Sigmoid colon (tissue), 7 donors: ENCODE measurements at places on chromosomes 12 and 14. TPM values are rescaled to one million over a fixed set of nuclear protein-coding genes. Genes with fewer than 3 reads are reported as not detected.

GRCh38 chr12:88880051-88880450 lies 299.8 kb upstream of the KITLG start:
- DNase-seq: no peak

Gene TMEM179
- 1.5 TPM for total RNA-seq

Gene GRIP1
- 9.4 TPM for total RNA-seq

Gene KLRC4
- not detected for total RNA-seq

Gene BDKRB2
- total RNA-seq: 4.3 TPM

Gene GNG2
- 27.3 TPM for total RNA-seq

- no peak for DNase-seq
Measured at GRCh38 chr12:104805186-104805585, 152.9 kb downstream of the SLC41A2 start.

DNA sequence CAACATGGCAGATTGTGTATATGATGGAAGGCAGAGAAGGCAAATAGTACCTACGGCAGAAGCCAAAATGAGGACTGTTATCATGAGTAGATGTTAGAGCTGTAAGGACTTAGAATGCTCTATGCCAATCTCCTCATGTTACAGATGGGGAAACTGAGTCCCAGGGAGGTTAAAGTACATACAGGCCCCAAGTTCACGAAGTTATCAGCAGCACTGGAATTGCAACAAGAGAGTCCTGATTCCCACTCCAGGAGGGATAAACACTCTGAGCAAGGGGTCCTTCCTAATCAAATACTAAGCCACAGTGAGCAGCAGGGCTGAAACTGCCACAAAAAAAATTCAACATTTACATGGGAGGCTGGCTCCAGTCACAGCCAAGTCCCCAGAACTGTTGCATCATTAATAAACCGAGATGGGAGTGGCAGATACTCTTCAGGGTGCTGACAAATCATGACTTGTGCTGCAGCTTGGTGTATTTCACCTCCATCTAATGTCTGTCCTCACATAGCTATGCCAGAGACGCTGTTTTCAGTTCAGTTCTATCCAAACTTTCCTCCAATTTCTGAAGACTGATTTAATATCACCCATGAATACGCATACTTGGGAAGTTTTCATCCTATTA lies 24.2 kb downstream of the NUAK1 start:
- no peak for DNase-seq

Gene STYX
- 22.8 TPM for total RNA-seq

- DNase-seq: peak; percentile 63
Measured at GRCh38 chr12:66860752-66861750, 182.2 kb upstream of the GRIP1 start.

GRCh38 chr12:116347265-116347664 lies 69.8 kb upstream of the MED13L start:
- no peak for DNase-seq

DNA sequence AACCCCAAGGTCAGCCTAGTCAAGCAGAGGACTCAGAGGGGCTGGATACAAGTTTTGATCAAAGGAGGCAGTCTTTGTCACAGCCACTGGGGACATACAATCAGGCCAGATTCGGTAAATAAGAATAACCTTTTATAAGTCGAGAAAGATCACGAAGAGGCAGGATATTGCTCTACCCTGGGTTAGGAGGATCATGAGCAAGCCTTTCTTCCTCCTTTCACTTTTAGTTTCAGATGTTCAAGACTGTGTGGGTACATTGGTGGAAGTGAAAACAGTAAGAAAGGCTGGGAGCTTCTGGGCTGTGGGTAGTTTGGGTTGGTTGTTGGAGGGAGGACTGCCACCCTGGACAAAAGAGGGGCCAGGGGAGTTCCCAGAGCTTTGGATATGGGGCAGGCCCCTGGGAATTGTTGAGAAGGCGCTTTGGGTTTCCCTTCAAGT lies 127.7 kb downstream of the SNAPC1 start:
- no peak for DNase-seq

Gene RIMBP2
- total RNA-seq: 5.5 TPM

Gene GCH1
- total RNA-seq: 3.2 TPM

DNA sequence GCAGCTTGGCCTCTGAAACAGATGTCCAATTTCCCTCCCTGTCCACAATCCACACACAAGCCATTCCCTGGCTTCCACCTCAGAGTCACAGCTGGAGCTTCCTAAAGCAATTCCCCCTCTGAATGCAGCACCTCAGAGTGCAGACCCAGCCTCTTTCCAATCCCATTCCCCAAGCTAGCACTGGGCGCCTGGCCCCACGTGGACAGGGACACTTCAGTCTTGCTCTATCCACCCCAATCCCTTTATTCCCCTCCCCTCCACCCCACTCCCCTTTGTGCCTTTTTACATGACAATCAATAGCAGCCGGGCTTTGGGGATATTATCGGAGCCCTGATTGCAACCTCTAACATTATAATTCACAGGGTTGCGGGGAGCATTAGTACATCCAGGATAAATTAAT lies 292.6 kb downstream of the TTC8 start:
- no peak for DNase-seq

DNA sequence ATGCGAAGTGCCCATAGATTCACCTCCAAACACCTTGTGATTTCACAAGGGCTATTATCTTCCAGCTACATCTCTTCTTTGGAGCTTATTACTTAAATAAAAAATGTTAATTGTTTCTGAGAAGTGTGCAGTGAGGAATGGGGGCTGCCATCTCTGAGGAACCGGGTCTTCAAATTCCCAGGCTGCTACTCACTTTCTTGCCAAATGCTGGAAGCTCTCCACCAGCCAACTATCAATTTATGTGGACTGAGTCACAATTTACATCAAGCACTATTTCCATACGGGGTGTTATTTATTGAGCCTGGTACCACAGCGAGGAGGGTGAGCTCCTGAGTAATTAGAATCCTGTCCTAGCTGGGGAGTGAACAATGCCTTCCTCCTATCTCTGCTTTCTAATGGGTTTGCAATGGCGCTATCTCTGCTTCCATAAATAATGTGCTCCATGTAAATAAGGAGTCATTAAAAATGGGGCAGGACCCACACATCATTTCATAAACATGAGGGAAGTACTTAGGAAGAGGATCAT lies 898.3 kb downstream of the VRK1 start:
- DNase-seq: no peak

GRCh38 chr12:43665091-43665490 lies 93.5 kb downstream of the PUS7L start:
- DNase-seq: no peak

Gene GDF3
- total RNA-seq: not detected

DNA sequence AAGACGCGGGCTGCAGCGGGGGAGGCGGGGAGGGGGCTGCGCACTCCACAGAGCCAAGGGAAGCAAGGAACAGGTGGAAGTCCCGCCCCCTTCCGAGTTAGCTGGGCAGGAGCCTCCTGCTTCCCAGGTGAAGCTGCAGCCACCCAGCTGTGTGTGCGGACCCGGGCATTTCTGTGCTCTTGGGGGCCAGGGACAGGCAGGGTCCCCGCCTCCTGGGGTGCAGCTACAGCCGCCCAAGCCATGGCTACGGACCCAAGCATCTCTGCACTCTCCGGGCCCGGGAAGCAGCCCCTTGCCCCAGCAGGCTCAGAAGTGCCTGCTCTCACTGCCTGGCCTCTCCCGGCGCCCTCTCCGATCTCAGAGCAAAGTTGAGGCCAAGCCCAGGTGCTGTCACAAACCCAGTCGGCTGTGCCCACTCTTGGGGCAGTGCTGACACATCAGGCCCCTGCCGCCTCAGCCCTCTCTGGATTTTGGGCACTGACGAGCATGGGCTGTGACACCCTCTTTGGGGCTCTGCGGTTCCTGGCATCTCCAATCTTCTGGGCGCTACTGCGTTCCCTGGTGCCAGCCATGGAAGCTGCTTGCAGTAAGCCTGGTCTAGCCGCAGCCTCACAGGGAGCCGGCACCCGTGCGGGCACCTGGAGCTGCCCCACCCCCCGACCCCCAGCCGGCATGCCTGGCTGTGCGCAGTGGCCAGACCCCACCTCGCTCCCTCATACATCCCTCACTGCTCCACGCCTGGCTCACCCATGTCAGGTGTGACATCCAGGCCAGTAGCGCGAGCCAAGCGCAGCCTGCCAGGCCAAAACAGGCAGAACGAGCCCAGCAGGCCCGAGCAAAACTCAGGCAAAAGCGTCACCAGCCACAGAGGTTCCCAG lies 8.5 kb upstream of the MGAT4C start:
- peak; percentile 56 for DNase-seq

DNA sequence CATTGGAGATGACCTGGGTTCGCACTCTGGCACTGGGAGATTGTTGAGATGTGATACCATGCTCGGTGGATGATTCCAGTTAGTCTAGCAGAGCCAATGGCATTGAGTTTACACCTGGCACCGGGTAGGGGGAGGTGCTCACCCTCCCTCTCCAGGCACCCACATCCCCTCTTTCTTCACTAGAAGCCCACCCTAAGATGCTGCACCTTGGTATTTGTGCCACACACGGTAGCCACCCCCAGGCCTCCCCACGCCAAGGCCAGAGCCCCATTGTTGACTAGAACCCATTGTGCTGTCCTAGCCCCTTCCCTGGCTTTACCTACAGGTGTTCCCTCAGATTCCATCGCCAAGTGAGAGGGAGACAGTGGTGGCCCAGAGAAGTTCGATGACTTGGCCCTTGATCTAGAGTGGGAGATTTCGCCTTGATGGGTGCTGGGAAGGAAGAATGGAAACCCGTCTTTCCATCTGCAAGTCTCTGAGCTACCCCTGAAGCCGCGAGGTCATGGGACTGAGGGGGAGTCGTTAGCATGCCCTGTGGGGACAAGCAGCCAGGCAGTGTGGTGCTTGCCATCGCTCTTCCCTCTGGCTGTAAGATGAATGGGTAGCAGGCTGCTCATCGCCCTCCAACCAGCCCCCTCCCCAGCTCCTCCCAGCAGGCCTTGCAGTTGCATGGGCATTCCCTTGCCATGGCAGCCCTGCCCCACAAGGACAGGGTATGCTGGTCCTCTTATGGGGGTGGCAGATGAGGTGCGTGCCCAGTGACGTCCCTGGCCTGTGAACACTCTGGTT lies 8.7 kb downstream of the CCND2 start:
- no peak for DNase-seq

Gene OTUB2
- total RNA-seq: 0.55 TPM

DNA sequence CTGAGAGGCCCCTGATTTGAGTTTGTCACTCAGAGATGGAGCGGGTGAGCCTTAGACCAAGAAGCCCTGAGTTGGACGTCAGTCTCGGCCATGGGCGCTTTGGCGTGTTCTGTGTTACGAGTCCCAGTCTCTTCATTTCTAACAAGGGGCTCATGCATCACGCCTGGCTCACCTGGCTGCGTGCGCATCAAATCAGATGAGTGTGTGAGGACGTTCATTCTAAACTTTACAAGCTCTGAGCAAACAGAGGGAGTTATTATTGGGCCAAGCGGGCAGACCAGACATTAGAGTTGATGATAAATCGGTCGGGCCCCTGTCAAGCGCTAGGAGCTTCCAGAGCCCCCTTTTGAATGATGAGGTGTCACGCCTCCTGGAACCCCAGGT lies 117.2 kb downstream of the CALM1 start:
- DNase-seq: no peak

DNA sequence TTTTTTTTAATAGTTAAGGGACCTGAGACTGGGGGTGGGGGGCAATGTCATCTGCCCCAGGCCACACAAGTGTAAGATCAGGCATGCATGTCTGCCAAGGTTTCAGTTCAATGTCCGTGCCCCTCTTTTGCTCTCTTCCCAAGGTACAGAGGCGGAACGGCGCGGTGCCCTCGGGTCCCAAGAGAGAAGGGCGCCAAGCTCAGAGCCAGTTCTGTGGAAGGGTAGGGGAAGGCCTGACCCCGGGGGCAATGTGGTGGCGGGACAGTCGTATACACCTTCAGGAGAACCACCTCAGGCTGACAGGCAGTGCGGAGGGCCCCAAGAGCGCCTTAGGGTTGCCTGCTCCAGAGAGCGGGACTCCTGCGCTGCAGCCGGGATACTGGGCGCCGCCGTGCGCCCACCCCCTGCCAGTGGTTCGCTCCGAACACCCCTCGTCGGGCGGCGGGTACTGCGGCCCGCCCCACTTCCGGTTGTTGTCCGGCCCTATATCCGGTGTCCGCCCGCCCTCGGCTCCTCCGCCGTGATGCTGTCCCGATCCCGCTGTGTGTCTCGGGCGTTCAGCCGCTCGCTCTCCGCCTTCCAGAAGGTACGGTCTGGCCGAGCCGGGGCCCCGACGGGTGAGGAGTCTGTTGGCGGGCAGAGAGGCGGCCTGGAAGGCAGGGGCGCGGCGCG lies at the start of gene DLST:
Gene DLST (plus strand): TSS at position 486 of the 672 bp plus-strand sequence. CDS start 38 bp downstream, at position 524.
- peak; percentile 93 for DNase-seq

DNA sequence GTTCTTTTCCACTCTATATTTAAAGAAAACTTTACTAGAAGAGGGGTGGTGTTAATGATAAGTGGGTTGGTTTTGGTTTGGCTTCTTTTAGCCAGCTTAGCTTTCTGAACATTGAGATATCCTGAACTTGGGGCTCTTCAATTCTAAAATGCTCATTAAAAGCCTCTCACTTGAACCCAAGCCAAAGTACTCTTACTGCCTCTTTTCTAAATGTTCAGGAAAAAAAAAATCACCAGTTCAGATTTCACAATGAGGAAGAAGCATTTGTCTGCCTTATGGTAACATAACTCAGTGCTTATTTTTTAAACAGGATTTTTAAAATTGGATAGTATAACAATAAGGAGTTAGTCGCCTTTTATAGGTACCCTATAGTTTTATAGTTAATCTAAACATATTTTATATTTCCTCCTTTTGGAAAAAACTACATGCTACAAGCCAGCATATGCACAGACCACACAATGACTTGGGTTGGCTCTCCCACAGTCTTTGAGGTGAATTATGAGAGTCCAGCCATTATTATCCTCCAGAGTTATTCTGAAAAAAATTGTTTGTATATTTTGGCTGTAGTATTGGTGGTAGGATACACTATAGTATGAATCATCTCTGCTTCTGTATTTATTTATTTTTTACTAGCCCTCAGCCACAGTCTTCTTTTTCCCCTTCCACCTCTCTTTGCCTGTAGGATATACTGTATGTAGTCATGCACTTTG lies 195.5 kb upstream of the TMPO start:
- DNase-seq: no peak
